ENCODE measurements at places on chromosomes 16 and 17. TPM values are rescaled to one million over a fixed set of nuclear protein-coding genes. Genes with fewer than 3 reads are reported as not detected.
A peak's percentile ranks its signal among the peaks of the same experiment; 100 is the strongest.

Gene WNT9B
- total RNA-seq, result not detected

DNA sequence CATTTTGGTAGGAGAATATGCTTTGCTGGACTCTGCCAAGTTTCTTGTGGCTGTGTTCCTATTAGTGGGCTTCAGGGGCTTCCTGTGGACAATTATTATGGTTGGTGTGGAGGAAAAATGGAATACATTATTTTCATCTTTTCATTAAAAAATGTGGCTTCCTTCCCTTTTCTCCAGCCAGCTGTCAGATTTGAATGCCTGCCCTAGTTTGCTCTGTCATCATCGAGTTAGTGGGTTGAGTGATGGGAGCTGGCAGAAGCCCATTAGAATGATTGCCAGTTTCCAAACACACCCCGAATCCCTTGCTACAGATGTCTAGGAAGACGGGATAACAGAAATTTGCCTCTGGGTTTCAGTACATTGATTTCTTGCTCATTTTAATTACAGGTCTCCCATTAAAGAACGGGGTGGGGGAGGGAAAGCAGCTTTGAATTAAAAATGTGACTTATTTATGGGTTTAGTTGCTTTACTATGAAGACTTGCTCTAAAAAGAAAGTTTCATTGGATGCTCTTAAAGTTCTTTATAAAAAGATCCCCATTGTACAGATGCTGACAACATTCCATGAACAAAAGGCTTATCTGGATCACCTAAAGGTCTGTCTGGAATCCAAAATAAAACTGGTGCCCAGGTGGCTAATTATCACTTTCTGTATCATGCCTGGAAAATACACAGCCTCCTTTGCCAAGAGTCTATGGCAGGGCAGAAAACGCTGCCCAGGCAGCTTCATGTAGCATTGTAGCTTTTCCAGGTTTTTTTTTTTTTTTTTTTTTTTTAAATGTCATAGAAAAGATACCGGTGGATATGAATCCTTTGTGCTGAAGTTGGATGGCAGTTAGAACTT, 103.6 kb downstream of the PRKCA start:
- DNase-seq, result no peak

DNA sequence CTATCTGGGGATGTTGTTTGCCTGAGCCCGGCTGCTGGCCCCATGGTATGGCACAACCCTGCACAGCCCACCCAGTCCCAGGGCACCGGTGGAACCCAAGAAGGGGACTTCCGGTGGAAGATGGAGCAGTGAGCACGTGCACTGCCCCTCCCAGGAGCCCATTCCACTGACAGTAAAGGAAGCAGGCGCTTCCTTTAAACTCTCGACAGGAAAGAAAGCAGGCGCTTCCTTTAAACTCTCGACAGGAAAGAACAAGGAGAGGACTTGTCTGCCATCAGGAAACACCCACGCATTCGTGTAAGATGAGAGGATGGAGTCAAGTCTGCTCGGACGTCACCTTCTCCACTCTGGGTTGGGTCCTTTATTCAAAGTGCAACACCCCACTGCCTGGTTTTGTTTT, 53.7 kb downstream of the IL21R start:
- no peak for DNase-seq

Gene SEZ6L2
- total RNA-seq, result 1.5 TPM

- no peak for DNase-seq
Measured at GRCh38 chr17:48733632-48734328, 5.2 kb upstream of the HOXB13 start.

DNA sequence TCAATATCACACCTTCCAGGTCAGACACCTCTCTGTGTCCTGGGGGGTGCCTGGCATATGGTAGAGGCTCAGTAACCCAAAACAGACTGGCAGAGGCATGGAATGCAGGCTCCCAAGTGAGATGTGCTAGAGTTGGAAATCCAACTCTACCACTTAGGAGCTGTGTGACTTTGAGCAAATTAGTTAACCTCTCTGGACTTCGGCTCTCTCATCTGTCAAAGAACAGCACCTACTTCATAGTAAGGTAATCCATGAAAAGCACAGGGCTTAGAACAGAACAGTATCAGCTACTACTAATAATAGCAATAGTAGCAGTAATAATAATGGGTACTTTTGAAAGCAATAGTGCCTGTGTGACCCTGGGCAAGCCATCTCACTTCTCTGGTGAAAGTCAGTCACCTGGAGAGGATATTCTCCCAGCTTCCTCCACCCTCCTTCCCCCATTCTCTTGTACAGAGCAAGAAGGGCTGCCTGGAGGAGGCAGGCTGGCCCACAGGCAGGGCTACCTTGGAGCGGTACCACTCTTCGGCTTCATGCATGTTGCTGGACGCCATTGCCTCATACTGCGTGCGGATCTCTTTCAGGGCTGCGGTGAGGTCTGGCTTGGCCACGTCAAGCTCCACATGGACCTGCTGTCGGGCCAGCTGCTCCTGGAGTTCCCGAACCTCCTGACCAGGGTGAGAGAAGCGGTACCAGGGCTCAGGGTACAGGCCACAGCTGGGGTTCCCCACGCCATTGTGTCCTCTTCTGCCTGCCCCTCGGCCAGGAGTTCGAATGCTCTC, 2.3 kb downstream of the GFAP start:
- DNase-seq, result no peak

- peak; percentile 46 for DNase-seq
Measured at GRCh38 chr16:56950881-56951771, 10.6 kb upstream of the CETP start.

Gene PLK1
- 166 TPM for total RNA-seq

DNA sequence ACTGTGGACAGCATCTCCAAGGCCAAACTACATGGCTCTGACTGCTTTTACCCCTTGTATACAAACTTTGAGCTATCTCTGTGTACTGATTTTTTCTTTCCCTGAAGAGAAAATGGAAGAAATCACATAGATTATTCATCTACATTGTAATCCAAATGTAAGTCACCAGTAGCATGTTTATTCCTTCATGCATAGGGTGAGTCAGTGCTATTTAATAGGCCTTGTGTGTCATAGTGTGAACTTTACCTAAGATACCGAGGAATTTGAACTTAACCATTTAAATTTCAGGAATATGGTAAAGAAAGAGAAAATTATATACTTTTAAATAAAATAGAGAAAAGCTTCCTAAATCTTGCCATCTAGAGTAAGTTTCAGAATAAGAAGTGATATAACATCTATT, 16.5 kb downstream of the PHKB start:
- DNase-seq, result peak; percentile 36

Gene CHST5
- total RNA-seq, result not detected

- no peak for DNase-seq
Measured at GRCh38 chr17:1171953-1172352, 7.8 kb downstream of the ABR start.

Gene PLD2
- 12.8 TPM for total RNA-seq

DNA sequence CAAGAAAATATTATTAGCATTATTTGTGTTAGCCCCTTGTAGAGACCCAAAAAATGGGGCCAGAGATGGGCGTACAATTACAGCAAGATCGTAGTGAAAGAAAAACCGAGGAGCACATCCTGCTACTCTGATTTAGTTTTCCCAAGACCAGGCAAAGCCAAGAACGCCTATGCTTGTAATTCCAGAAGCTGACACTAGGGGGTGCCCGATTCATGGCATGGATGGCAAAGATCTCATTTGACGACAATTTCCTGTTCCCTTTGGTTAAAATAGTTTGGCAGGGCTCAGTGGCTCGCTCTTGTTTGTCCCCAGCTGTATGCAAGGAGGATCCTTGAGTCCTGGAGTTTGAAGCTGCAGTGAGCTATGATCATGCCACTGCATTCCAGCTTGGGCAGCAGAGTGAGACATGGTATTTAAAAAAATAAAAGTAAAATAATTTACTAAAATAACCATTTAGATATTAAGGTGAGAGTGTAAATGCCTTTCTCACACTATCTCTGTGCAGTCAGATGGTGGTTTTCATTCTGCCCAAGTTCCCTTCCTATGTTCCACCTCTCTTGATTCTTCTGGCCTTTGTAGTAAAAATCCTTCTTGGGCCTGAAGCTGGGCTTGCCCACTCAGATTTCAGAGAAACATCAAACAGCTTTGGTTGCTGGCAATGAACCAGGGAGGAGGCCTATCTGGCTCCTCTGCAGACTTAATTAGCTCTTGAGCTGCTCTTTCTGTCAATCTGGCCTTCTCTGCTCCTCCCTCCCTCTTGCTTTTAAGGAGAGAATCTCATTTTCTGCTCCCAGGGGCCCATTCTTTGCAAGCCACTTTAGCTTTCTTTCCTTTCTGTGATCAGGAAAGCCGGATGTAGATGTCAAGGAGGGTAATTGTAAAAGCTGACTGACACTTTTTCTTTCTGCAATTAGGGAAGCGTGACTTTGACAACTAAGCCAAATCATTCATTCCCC, 31.2 kb downstream of the TMEM238L start:
- peak; percentile 53 for DNase-seq

Gene CACNG3
- total RNA-seq, result not detected

Gene NPB
- 0.34 TPM for total RNA-seq

- DNase-seq, result peak; percentile 6
Measured at GRCh38 chr17:71764505-71764904, 356.3 kb upstream of the SOX9 start.

DNA sequence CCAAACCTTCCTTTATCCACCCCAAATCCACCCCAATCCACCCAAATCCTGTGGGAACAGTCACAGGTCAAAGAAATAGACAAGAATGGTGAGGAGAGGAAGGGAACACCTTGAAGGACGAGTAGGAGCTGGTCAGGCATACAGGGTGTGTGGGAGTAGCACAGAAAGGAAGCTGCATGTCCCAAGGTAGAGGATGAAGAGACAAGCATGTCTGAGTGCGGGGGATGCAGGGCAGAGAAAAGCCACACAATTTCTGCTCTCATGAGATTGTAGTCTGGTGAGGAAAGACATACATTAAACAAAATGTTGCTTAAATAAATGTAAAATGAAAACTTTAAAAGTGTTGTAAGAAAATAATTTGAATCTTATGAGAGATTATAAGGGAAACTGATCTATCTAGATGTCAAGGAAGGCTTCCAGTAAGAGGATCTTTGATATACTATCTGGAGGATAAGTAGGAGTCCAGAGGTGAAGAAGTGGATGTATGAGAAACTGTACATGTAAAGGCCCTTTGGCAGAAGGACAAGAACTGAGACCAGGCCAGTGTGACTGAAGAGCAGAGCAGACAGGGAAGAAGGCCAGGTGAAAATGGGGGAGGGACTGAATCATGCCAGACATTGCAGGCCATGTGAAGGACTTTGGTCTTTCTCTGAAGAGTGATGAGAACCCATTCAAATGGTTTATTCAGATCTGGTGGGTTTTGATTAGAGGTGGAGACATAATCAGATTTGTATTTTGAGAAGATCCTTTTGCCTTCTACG, 18.6 kb downstream of the TMEM98 start:
- DNase-seq, result no peak

DNA sequence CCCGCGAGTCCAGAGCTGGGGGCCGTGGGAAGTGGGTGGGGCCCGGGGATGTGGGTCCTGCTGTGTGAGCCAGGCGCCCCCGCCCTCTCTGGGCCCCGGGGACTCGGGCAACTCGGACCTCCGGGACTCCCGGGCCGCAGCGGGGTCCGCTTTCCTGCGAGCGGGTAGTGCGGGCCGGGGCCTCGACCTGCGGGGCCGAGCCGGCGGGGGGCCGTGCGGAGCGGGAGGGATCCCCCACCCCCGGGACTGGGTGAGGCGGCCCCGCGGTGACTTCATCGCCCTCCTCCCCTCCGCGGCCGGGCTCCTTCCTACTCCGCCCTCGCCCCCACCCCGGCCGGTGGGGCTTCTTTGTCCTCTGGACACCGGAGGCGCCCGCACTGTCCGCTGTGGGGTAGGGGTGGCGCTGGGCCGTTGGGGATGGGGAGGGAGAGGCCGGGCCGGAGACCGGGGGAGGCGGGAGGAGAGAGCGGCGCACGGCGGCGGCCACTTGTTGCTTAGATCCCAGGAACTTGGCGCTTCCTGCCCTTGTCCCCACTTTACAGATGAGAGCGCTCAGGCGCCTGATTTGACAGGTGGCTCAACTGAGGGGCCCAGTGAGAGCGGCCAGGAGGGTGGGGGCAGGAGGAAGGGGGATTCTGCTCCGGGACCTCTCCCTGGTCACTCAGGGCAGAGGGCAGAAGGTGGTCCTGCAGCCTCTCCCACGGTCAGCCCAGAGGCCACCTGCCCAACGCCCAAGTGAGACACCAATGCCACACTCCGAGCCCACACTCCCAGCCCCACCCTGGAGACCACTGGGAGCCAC, 874 bp downstream of the CMTM3 start:
- peak; percentile 24 for DNase-seq

Gene STAT5B
- total RNA-seq, result 18.1 TPM

GRCh38 chr16:89193576-89194293, 6.6 kb downstream of the SLC22A31 start:
- no peak for DNase-seq

Gene PERCC1
- total RNA-seq, result not detected

- no peak for DNase-seq
Measured at GRCh38 chr17:56447171-56447570, 146.3 kb upstream of the NOG start.

Gene MYH1
- total RNA-seq, result not detected

Gene CIITA
- total RNA-seq, result 0.30 TPM

Gene RNF43
- 0.14 TPM for total RNA-seq

Gene ASGR1
- total RNA-seq, result 2.8 TPM

DNA sequence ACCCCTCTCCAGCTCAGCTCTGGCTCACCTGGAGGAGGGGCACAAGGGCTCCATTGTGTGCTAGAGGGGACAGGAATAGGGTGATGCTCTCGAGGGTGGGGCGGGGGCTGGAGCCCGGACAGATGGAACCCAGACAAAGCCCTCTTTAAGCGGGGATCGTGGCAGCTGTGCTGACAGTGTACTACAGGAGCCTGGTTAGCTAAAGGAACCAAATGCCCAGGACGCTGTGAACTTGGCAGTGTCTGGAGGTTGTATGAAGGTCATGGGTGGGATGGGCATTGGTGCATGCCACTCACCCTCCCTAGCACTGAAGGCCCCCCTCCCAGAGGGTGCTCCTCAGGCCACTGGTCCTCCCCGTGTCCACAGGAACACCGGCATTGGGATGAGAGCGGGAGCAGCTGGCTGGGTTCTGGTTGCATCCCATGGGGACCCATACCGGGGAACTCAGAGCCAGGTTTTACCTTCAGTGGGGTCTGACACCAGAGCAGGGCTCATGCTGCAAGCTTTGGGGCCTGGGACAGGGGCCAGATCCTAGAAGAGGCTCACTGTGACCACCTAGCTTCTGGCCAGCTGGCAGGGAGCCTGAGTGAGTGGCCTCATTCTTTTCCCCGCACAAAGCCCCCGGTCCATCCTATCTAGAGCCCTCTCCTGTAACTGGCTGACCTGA, 11.9 kb downstream of the KIF19 start:
- DNase-seq, result no peak

Gene MRPL28
- 251 TPM for total RNA-seq

GRCh38 chr17:76872221-76872873, 4.1 kb downstream of the MGAT5B start:
- peak; percentile 98 for DNase-seq

GRCh38 chr16:13554005-13554404, 365.9 kb upstream of the ERCC4 start:
- no peak for DNase-seq

- no peak for DNase-seq
Measured at GRCh38 chr16:88617268-88618031, 20.9 kb upstream of the IL17C start.

Measured in HT1080 (cell line).